GM19239 (cell line): ENCODE measurements at places on chromosomes 7 and 10.

DNA sequence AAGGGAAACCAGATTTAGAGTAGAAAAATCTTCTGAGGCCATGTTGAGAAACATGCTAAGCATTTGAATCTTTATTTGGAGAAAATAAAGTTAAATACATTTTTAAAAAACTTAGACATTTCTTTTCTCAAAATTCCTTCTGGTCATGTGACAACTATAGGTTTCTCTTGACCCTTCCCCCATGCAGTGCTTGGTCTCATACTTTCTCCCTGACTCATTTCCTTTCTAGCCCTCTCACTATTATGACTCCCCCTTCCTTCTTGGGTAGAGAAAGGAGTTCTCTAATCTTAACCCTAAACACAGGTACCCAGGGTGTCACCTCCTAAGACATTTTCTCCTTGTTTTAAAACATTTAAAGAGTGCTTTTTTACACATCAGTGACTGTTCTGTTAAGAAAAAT, 179.5 kb upstream of the TMEM106B start:
- no peak for DNase-seq

DNA sequence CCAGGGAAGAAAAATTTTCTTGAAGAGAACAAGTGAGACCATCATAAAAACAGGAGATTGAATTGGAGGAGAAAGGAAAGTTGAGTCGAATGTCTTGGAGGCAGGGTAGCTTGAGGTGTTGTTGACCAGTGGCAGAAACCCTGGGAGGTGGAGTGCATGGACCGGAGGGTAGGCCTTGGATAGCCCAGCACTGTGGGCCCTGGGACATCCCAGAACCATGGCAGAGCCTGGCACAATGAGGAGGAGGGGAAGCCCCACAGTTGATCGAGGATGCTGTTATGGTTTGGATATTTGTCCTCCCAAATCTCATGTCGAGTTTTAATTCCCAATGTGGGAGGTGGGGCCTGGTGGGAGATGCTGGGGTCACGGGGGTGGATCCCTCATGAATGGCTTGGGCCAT, 157.1 kb downstream of the ITGA8 start:
- DNase-seq: no peak

GRCh38 chr7:34417781-34418180, 240.2 kb upstream of the NPSR1 start:
- no peak for DNase-seq

DNA sequence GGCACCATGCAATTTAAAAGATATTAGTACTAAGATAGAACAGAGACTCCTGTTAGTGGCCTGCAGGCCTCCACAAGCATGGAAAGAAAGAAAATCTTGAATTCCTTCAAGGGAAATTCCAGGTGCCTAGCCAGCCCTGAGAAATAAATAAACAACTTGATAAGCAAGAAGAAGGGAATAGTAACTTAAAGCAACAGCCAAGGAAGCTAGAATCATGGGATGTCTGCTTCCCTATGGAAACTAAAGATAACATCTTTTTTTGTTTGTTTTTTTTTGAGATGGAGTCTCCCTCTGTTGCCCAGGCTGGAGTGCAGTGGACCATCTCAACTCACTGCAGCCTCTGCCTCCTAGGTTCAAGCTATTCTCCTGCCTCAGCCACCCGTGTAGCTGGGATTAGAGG, 128.6 kb downstream of the SKIDA1 start:
- no peak for DNase-seq

GRCh38 chr7:25565949-25566348, 337.7 kb upstream of the NPVF start:
- DNase-seq: peak; percentile 9

DNA sequence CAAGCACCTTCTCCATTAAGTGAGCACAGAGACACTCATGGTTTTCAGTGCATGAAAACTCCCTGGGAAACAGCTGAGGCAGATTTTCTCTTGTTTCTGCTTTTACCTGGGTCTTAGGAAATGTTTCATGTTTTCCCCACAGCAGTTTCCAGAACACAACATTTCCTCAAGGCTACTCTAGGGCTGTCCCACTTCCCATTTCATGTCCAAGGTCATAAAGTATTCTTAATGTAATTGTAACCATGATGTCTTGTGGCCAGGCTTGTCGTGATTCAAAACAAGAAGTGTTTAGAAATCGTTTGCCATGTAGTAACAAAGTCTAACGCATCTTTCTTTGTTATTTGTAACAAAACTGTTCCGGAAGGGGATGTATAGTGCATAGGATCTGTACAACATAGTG, 83.8 kb upstream of the NRP1 start:
- no peak for DNase-seq

- no peak for DNase-seq
Measured at GRCh38 chr7:31958226-31958625, 112.0 kb downstream of the PDE1C start.

DNA sequence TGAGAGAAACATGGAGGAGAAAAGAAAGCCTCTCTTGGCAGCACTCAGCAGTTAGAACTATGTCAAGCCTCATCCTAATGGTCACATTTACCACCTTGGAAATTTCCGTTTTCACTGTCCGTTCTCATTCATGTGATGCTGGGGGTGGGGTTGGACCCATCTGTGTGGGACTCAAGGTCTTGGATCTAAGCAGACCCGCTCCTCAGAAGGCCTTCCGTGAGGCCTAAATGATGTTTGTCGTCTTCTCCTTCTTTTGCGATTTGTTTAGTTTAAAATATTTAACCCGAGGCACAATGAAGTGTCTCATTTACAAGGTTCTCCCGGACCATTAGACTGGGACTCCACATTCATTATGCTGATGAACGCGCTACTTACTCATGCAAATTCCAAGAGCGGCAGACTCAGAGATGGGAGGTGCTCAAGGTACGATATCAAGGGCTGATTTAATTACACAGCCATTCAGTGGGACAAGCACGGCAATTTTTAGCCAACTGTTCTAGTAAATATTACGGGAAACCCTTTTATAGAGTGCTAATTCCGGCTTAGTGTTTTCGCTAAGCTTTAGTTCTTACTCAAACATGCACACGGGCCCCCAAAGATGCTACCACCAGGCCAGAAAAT, 109.1 kb upstream of the EFCAB10 start:
- DNase-seq: no peak

DNA sequence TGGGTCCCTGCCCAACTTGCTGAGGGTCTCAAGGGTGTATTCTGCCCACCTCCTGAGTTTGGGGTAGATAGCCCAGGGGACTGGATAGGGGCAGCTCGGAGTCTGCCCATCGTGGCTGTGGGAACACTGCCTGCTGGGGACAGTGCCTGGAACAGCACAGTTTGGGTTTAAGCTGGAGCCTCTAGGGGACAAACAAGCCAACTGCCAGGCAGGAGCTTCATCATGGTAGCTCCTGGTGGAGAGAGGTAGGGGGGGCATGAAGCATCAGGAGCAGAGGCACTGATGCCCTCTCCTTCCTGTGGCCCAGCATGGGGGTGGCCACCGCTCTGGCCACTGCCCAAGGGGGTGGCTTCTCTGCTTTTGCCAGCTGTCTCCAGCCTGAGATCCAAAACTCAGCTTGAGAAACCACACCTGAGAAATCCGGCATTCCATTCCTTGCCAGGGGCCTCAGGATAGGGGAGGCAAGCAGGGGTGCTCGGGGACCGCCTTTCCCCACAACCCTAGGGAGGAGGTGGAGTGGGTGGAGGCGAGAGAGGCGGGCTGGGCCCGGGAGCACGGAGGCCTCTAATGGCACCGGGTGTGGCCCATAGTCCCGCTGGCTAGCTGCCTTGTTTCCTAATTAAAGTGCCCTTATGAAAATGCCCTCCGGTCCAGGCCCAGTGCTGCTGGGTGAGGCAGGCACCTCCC, 47.6 kb downstream of the UNC5B start:
- DNase-seq: no peak

- DNase-seq: no peak
Measured at GRCh38 chr7:12221414-12221813, 10.3 kb downstream of the TMEM106B start.

DNA sequence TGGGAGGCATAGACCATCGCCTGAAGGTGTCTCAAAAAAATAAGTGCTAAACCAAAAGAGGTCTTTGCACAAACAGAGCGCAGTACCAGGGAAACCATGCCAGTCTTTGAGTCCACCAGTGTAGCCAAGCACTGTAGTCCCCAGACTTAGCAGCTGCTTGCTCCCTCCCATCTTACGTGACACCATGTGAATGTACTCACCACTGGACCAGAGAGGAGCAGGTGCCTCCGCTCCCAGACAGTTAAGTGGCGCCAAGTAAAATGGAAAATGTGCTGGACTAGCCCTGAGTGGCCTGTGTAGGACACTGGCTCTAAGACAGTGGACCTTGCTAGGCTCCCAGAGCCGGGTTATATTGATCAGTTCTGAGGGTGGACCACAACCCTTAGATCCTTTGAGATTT, 47.7 kb upstream of the PLEKHA1 start:
- DNase-seq: no peak

GRCh38 chr7:97272237-97272975, 154.9 kb downstream of the SDHAF3 start:
- peak; percentile 23 for DNase-seq

DNA sequence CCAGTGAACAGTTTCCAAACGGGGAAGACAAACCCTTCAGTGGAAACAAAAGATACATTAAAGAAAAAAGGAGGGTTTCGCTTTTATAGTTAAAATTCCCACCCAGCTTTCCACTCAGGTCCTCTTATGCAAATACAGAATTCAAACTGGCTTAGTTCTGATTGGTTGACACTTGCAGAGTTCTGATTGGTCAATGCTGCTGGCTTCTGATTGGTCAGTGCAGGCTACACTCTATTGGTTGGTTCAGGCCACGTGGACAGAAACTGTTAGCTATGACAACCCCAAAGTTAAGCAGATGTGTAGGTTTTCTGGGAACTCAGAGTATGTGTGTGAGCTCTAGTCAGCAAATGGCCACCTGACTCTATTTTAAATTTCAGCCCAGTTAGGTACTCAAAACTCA, 80.0 kb downstream of the FBXL13 start:
- no peak for DNase-seq

GRCh38 chr10:43820663-43821062, 172.0 kb upstream of the ZNF32 start:
- DNase-seq: no peak

GRCh38 chr10:112952282-112953173, 2.5 kb downstream of the TCF7L2 start:
- no peak for DNase-seq

DNA sequence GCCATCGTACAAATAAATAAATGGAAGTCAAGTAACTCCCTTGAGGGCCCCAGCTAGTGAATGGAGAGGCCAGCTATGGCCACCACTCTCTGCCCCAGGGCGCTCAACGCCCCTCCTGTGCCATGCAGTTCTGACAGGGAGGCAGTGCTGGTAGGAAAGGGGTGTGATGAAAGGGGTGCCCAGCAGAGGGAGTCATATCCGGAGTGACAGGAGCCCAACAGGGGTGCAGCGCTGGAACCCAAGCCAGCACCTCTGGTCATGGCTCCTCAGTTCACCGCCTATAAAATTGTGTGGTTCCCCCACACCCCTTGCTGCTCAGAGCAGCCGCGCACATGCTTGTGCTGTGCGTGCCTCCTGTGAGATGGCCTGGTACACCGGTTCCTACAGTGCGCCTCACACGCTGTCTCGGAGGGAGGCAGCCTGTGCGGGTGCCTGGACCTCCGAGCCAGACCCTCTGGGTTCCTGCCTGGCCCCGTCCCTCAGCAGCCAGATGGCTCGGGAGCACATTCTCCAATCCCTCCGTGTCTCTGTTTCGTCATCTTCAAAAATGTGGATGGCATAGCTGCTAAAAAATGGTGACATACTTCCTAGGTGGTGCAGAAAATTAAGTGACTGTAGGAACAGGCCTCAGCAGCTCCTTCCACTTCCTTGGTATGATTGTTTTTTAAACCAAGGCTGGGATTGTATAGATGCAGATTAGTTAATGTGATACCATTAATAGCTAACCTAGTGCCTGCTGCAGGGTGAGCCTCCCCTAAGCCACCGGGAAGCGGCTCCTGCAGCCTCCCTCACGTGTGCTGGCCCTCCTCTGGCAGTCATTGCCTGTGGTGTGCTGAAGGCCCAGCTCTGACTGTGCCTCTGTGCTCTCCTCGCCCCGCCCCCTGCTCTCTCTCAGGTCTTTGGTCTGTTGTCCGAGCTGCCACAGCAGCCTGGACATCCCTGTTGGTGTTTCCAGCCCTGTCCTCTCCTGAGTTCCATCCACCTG, 125.8 kb downstream of the EGFR start:
- DNase-seq: no peak

GRCh38 chr10:131344747-131345146, 33.2 kb upstream of the TCERG1L start:
- no peak for DNase-seq

DNA sequence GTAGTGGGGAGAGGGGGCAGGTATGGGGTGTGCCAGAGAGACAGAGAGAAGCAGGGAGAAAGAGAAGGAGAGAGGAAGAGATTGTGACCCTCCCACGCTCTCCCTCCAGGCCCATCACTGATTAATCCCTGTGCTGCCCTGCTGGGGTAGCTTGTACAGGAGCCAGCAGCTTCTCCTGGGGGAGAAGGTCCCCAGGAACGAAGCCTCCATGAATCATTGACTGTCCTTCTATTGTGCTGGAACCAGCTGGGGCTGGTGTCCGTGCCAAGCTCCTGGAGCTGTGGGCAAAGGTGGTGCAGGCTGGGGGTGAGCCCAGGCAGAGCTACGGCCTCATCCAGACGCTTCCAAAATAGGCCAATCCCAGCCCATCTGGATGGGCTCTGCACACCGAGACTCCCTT, 20.9 kb downstream of the AQP1 start:
- DNase-seq: no peak

DNA sequence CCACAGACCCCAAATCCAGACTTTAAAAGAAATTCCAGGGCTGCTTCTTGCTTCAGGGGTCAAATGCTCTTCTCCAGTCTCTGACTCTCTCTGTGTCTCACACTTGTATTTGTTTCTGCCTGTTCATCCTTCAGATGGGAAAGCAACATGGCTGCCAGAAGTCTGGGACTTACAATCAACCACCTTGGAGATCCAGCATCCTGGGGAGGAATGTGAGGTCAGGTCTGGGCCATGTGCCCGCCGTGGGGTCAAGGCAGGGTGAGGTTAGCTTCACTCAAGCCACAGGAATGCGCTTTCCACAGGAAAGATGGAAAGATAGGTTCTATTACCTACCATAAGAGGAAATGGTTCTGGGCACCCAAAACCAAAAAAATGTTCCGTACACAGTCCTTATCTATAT, 34.3 kb upstream of the NPVF start:
- DNase-seq: no peak

- no peak for DNase-seq
Measured at GRCh38 chr10:121452581-121452980, 145.7 kb downstream of the FGFR2 start.

- DNase-seq: no peak
Measured at GRCh38 chr7:27750316-27750715, 10.4 kb downstream of the TAX1BP1 start.

DNA sequence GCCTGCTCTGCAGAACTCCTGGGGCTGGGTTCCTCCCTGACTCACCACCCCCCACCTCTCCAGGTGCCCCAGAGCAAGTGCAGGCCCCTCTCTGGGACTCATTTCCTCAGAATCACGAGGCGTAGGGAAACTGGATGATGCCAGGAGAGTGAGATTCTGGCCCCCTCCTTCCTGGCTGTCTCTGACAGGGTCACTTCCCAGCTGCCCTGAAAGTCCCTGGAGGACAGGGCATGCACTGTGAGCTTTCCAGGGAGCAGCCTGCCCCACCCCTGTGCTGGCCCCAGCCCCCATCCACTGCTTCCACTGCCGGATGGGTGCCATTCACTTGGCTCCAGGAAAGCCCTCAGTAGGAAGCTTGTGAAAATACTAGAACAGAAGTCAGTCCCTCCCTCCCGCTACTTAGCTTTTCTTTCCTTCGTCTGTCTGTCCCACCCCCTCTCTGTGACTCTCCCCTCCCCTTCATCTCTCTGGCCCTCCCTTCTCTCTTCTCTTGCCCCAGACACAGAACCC, 10.4 kb downstream of the TACR2 start:
- DNase-seq: no peak

GRCh38 chr10:78011065-78011464, 18.2 kb downstream of the POLR3A start:
- DNase-seq: no peak
